Activated T-cell treated with anti-CD3 and anti-CD28 coated beads, Interleukin-2, amount 50 U/mL, for 4 hours (primary cell): ENCODE measurements at places on chromosomes 12 and 14. TPM values are rescaled to one million over a fixed set of nuclear protein-coding genes. Genes with fewer than 3 reads are reported as not detected.

DNA sequence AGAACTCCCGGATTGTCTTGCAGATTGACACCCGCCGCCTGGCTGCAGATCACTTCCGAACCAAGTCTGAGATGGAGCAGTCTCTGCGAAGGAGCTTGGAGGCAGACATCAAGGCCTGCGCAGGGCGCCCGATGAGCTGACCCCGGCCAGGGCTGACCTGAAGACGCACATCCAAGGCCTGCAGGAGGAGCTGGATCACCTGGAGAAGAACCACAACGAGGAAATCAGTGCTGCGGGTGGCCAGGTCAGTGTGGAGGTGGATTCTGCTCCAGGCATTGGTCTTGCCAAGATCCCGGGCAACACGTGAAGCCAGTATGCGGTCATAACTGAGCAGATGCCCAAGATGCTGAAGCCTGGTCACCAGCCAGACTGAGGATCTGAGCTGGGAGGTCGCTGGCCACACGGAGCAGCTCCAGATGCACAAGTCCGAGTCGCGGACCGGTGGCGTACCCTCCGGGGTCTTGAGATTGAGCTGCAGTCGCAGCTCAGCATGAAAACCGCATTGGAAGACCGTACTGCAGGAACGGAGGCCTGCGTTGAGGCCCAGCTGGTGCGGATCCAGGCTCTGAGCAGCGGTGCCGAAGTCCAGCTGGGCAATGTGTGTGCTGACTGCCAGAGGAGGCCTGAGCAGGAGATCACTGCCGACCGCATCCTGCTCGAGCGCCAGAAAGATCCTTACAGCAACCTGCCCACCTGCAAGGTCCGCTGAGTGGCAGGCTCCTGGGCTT, 12.4 kb upstream of the A2M start:
- no peak for DNase-seq

- DNase-seq: no peak
Observed at GRCh38 chr14:20866963-20867362, 24.2 kb upstream of the RNASE3 start.

Gene OR6J1
- total RNA-seq: not detected

GRCh38 chr12:96907671-96908422, 790 bp downstream of the NEDD1 start:
- peak; percentile 17 for DNase-seq

Gene RILPL2
- total RNA-seq: 22.4 TPM

Gene KRT6C
- total RNA-seq: not detected

Gene LHX5
- not detected for total RNA-seq

DNA sequence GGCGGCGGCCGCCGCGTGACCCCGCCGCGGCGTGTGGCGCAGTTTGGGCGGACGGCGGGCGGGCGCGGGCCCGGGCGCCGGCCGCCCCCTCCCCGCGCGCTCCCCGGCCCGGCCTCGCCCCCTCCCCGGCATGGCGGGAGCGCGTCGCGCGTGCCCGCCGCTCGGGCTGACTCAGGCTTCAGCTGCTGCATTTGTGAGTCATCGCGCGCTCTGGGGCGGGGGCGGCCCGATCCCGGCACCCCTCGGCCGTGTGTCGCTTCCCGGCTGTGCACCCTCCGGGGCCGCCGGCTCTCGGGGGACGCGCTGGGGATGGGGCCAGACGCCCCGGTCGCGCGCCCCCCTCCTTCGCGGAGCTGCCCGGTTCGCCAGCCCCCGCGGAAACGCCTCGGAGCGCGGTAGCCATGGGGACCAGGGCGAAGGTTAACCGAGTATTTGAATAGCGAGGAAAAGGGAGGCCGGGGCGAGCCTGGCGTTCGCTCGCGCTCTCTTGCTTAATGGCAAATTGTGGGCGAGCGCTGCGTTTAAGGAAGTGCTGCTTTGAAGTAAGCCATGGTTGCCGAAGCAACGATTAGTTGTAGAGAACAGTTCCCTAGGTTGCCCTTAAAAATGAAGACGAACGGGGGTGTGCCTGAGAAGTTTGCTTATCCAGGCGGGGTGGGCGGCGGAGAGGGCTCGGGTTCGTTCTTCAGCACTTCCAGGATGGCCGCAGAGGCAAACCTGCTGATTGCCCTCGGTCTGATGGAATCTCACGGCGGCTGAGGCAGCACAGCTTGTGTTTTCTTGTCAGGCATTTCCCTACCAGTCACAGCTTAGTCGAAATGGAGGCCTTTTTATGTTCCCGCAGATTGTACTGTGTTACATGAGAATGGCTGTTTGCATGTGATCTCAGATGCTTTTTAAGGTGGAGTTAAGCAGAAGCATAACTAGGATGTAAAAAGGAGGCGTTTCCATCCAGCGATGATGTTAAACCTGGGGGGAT, 896 bp downstream of the EIF5 start:
- peak; percentile 87 for DNase-seq

DNA sequence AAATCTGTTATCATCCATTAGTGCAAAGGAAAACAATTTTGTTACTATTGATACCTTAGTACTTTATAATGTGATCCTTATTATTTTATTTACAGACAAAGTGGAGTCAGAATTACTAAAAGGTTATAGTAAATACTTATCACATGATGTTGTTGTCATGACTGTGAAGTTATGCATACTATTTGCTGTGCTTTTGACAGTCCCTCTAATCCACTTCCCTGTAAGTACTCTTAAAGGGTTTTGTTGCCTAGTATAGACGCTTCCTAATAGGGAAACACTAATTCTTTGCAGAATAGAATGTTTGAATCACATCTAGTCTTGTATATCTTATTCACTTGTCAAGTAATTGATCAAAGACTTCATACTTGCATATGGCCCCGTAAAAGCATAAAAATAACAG, 69.4 kb downstream of the SLC38A6 start:
- no peak for DNase-seq

DNA sequence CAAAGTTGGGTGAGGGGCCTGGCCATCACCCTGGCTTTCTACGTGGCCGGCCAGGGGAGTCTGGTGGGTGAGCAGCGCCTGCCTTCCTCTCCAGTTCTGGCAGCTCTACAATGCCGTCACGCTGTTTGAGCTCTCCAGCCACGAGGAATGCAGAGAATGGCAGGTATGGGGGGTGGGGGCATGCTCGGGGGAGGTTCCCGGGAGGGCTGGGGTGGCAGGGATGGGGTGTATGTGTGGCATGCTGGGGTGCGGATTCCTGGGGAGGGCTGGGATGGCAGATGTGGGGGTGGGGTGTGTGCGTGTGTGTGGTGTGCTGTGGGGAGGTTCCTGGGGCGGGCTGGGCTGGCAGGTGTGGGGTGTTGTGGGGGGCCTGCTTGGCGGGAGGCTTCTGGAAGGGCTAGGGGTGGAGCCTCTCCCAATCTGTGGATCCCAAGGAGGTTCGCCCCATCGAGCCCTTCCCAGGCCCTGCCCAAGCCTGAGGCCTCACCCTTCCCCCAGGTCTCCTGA, 18.5 kb downstream of the RHOF start:
- no peak for DNase-seq

DNA sequence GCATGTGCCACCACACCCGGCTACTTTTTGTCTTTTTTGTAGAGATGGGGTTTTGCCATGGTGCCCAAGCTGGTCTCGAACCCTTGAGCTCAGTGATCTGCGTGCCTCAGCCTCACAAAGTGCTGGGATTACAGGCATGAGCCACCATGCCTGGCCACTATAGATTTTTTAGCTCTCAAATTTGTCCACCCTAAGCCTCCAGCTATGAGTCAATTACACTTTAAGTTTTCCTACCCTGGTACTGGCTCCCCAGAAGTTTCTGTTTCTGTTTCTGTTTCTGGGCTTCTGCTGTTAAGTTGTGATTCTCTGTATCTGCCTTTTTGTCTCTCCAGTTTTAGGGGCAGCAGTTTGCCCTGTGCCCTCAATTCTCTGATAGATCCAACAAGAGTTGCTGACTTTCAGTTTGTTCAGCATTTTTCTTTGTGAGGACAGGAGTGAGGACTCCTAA, 4.4 kb upstream of the TINF2 start:
- no peak for DNase-seq

Gene MFAP5
- total RNA-seq: not detected

Gene ANKRD9
- 11.0 TPM for total RNA-seq

GRCh38 chr12:66709457-66709773, 30.5 kb upstream of the GRIP1 start:
- DNase-seq: no peak

DNA sequence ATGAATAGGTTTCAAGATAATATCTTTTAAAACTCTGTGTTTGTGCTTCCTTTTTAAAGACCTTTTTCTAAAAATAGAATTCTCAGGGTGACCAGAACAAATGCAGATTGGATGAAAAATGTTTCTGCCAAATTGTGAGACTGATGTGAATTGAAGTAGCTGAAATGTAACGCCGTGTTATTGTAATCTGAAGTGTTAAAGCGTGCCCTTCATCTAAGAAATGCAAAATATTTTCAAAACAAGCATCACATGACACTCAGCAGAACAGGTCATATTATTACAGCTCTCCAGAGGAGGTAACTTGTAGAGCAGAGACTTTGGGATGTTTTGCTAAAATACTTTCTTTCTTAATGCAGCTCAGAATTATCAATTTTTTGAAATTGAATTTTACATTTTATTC, 90.0 kb upstream of the PLEKHA5 start:
- no peak for DNase-seq

Gene FLRT2
- not detected for total RNA-seq

DNA sequence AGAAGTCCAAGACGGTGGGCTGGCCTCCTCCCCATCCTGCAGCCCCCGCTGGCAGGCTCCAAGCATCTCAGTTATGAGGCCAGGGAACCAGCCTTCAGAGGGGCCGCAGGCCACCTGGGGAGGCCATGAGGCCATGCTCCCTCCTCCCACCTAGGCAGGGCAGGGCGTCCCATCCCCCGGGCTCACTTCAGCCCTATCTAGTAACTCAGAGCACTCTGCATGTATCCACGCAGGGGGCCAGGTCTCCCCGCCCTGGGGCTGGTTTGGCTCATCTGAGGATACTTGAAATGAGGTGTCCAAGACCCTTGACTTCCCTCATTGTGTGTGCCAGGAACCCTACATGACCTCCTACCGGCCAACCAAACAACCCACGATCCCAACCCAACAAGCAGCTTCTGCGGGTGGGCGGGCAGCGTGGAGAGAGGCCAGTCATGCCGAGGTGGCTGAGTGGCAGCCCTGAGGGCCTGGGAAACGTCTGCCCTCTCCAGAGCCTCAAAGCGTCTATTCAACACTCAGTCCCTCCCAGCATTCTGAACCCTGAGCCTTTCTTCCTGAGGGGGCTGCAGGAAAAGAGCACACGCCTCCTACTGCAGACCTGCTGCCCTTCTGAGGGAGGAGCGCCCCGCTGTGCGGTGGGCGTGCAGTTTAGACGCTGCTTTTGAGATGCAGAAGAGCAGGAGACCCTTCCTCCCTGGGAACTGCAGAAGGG, 16.8 kb downstream of the ISCA2 start:
- no peak for DNase-seq

DNA sequence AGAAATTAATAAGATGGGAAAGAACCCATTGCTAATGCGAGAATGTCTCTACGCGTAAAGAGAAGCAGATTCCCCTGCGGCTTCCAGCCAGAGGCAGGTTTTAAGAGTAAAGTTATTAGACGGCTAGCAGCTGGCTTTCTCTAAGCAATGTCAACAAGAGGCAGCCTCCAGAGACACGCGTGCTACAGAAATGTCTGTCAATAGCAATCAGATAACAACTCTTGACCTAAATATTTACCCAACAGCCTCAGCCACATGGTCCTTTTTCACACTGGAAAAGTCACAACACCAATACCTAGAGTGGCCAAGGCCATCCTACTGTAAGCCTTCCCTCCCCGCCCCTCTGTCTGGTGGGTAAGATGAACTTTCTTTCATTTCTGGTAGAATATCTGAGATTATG, 146.0 kb upstream of the SFSWAP start:
- no peak for DNase-seq

- DNase-seq: no peak
Observed at GRCh38 chr12:4768341-4768740, 48.1 kb downstream of the GALNT8 start.

DNA sequence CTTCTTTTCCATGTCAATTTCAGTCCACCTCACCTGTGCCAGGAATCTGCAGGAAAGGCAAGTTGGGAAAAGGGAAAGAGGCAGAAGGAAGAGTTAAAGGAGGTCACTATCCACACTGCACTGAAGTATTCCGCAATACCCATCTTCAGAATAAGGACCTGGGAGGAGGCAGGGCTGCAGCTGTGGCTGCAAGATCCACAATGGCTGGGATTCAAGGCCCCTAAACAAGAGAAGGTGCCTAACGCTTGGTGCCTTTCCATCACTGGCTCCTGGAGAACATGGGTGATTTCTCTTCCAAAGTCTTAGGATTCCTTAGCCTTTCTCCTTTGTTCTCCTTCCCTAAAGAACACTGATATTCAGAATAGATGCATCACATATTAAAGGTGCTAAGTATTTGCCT, 204.0 kb downstream of the GRIN2B start:
- DNase-seq: no peak

- no peak for DNase-seq
Observed at GRCh38 chr12:39816671-39817185, 197.1 kb upstream of the ABCD2 start.

- DNase-seq: peak; percentile 35
Observed at GRCh38 chr12:43444940-43445564, 107.0 kb downstream of the ADAMTS20 start.

- DNase-seq: no peak
Observed at GRCh38 chr14:66360366-66360926, 125.7 kb upstream of the CCDC196 start.
